ENCODE measurements at places on chromosomes 16 and 17. TPM values are rescaled to one million over a fixed set of nuclear protein-coding genes. Genes with fewer than 3 reads are reported as not detected.

The LLGL1 gene
- 24.3 TPM for total RNA-seq

The KRT32 gene
- total RNA-seq = not detected

The MYH11 gene
- not detected for total RNA-seq

The ENGASE gene
- total RNA-seq = 33.2 TPM

The RCVRN gene
- total RNA-seq = not detected

- no peak overlapping the region for H3K4me3 ChIP-seq
- H3K27ac ChIP-seq = no peak overlapping the region
- H3K4me1 ChIP-seq = no peaks in the 10 kb centered on the region
- H3K27me3 ChIP-seq = no peaks in the 10 kb centered on the region
- DNase-seq = no peak
- no peaks in the 10 kb centered on the region for H3K36me3 ChIP-seq
These were observed 618.7 kb downstream of the WWOX start for GRCh38 chr16:78718141-78718540.

GRCh38 chr17:81601525-81602120 lies 35.3 kb downstream of the NPLOC4 start:
- DNase-seq = peak; percentile 54
- H3K4me3 ChIP-seq = no peak overlapping the region
- H3K27ac ChIP-seq = no peak overlapping the region
- no peaks in the 10 kb centered on the region for H3K27me3 ChIP-seq
- no peaks in the 10 kb centered on the region for H3K4me1 ChIP-seq

GRCh38 chr16:14300705-14301168 lies 229.6 kb downstream of the MRTFB start:
- H3K4me3 ChIP-seq = peak overlapping the region; percentile 56
- H3K36me3 ChIP-seq = no peaks in the 10 kb centered on the region
- H3K27me3 ChIP-seq = peaks cover 5% of the 10 kb centered on the region
- H3K4me1 ChIP-seq = peaks cover 18% of the 10 kb centered on the region
- H3K27ac ChIP-seq = no peak overlapping the region

DNA sequence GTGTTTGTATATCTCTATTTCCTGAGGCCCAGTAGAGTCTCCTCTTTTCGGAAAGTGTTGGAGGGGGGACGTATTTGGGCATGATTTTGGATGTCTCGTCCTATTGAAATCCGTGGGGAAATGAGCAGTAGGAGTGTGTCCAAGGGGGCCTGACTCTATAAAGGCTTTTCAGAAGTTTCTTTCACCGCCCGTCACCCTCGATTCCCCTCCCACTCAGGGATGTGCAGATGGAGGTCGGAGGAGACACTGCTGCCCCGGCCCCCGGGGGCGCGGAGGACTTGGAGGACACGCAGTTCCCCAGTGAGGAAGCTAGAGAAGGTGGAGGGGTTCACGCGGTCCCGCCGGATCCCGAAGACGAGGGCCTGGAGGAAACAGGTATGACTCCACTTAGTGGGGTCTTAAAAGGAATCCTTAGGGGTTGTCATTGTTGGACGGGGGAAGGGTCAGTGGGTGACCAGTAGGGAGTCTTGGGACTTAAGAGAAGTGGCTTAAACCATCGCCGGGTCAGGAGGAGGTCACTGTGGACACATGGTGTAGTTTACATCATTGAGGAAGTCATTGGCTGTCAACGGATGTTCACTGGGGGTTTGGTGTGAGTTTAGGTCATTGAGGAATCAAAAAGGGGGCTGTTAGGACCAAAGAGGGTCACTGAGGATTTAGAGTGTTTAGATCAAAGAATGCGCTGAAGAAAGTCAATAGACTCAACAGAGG lies 424 bp downstream of the MON1B start:
- peaks cover 11% of the 10 kb centered on the region for H3K36me3 ChIP-seq
- peak overlapping the region; percentile 97 for H3K4me3 ChIP-seq
- no peak for DNase-seq
- peaks cover 24% of the 10 kb centered on the region for H3K4me1 ChIP-seq

- H3K27me3 ChIP-seq = no peaks in the 10 kb centered on the region
- no peak for DNase-seq
- H3K4me3 ChIP-seq = no peak overlapping the region
- H3K27ac ChIP-seq = no peak overlapping the region
These were observed 24.5 kb upstream of the OSGIN1 start for GRCh38 chr16:83928341-83929055.

DNA sequence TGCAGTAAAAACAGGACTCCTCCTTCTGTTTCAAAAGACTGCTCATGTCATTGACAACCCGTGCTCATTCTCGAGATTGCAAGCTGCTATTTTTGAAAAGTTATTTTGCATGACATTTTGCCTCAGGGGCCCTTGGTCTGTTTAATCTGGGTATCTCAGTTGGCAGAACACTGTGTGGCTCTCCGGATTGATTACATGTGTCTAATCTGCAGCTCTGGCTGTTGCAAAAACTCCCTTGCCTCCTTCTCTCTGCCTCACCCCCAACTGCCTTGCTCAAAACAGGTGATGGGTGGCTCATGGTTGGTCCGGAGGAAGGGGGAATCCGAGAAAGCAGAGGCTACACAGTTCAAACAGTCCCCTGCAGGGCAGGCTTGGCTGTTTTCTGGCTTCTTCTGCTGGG lies 25.3 kb downstream of the GINS3 start:
- no peak for DNase-seq
- H3K27me3 ChIP-seq = no peaks in the 10 kb centered on the region
- H3K4me1 ChIP-seq = no peaks in the 10 kb centered on the region
- H3K27ac ChIP-seq = no peak overlapping the region

GRCh38 chr16:71895679-71896365 lies 491 bp downstream of the IST1 start:
- peak overlapping the region; percentile 96 for H3K4me3 ChIP-seq
- no peak for DNase-seq
- H3K4me1 ChIP-seq = peaks cover 45% of the 10 kb centered on the region

DNA sequence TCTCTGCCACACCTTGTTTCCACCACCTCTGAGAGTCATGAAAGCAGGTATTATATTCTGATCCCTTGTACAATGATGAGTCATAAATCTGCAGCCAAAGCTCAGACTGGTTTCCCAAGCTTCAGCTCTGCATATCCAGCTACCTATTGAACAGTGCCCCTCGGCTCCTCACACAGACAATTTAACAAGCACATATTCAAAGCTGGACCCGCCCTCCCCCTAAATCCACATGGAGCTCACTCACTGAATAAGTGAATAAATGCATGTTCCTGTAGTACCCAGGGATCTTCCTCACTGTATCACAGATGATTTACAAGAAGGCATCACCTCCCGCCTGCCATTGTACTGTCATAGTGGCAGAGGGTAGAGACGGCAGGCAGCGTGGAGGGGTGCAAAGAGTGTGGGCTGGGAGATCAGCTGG lies 516.4 kb downstream of the GRIN2A start:
- no peaks in the 10 kb centered on the region for H3K36me3 ChIP-seq
- no peaks in the 10 kb centered on the region for H3K27me3 ChIP-seq
- no peaks in the 10 kb centered on the region for H3K4me1 ChIP-seq
- H3K4me3 ChIP-seq = no peak overlapping the region
- no peak overlapping the region for H3K27ac ChIP-seq

GRCh38 chr17:72970797-72971196 lies 121.7 kb downstream of the SLC39A11 start:
- no peaks in the 10 kb centered on the region for H3K4me1 ChIP-seq
- DNase-seq = no peak
- no peak overlapping the region for H3K27ac ChIP-seq
- H3K4me3 ChIP-seq = no peak overlapping the region
- no peaks in the 10 kb centered on the region for H3K36me3 ChIP-seq

GRCh38 chr17:79741751-79742588 lies 11.2 kb downstream of the ENPP7 start:
- no peak overlapping the region for H3K4me3 ChIP-seq
- peaks cover 18% of the 10 kb centered on the region for H3K4me1 ChIP-seq
- DNase-seq = peak; percentile 68
- H3K27ac ChIP-seq = no peak overlapping the region
- peaks cover 17% of the 10 kb centered on the region for H3K27me3 ChIP-seq
